ENCODE measurements at places on chromosomes 16 and 17.

DNA sequence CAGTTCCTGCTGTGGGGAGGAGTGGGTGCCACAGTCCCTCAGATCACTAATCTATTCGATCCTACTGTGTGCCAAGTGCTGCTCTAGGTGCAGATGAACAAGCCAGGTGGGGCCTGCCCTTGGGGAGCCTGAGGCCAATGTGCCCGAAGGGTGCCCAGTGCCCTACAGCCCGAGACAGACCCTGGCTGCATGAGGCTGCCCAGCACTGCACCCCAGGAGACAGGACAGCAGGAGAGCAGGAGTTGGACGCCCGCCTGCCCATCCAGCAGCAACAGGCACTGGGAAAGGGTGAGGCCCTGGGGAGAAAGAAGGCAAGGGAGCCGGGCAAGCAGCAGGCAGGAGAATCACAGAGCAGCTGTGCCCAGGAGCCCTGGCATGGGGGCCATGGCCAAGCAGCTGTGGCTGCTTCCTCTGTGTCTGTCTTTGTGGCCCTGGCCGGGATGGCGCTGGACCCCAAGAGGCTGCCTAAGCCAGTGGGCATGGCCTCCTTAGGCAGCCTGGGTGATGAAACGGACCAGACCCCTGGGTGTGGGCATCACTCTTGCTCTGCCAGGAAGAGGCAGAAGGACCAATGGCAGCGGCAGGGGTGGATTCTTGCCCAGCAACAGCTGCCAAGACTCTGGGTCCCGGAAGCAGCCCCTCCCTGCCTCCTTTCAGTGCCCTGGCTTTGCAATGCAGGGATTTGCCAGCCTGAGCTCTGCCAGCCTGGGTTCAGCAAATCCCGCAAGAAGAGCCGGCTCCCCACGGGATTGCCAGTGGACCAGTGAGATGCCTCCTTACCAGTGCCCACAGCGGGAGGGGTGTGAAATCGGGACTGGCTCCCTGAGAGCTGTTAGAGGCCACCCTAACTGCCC lies 179.6 kb upstream of the TNRC6C start:
- DNase-seq = peak; percentile 22

- DNase-seq = peak; percentile 91
Measured at GRCh38 chr17:80779961-80780380, 211.7 kb upstream of the CHMP6 start.

- DNase-seq = peak; percentile 12
Measured at GRCh38 chr17:40727447-40728231, 24.1 kb upstream of the KRT24 start.

GRCh38 chr17:50953831-50954601 lies 87.9 kb upstream of the TOB1 start:
- DNase-seq = peak; percentile 73

GRCh38 chr16:79210607-79211006 lies 389.9 kb downstream of the MAF start:
- DNase-seq = no peak

DNA sequence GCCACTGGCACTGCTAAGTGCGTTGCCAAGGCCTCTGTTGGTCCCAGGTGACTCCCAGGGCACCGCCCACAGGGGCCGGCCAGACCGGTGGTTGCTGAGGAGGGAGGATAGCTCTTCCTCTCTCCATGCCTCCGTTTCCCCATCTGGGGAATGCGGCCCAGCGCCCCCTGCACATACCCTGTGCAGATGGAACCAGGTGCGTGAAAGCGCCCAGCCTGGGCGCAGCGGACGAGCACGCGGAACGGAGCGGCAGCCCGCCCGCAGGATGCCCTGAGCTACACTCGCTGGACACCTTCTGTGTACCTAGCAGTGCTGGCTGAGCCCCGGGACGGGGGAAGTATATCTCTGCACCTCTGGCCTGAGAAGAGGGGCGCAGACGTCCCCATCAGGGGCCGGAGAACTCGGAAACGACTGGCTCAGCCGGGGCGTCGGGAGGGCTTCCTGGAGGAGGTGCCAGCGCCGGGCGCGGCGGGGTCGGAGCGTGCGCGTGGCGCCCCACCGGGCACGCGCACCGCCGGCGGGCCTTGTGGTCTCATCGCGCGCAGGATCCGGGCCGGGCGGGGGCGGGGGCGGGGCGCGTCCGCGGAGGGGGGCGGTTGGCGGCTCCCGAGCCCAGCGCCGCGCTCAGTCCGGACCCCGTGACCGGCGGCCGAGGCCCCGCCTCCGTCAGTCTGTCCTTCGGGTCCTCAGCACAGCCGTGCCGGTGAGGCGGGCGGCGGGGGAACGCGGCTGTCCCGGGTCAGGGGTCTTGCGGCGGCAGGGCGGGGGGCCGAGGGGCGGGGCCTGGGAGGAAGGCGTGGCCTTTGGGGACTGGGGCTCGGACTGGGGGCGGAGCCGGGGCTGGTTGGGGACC lies at the start of the genes CCDC78 and HAGHL:
Gene CCDC78 (minus strand): TSS at position 6 of the 853 bp plus-strand sequence. CDS start 76 bp downstream, outside the sequence.
Gene HAGHL (plus strand): TSS at position 669 of the 853 bp plus-strand sequence. CDS start 404 bp downstream, outside the sequence.
- peak; percentile 20 for DNase-seq

GRCh38 chr17:40473573-40474365 lies 27.7 kb downstream of the TNS4 start:
- DNase-seq = no peak

DNA sequence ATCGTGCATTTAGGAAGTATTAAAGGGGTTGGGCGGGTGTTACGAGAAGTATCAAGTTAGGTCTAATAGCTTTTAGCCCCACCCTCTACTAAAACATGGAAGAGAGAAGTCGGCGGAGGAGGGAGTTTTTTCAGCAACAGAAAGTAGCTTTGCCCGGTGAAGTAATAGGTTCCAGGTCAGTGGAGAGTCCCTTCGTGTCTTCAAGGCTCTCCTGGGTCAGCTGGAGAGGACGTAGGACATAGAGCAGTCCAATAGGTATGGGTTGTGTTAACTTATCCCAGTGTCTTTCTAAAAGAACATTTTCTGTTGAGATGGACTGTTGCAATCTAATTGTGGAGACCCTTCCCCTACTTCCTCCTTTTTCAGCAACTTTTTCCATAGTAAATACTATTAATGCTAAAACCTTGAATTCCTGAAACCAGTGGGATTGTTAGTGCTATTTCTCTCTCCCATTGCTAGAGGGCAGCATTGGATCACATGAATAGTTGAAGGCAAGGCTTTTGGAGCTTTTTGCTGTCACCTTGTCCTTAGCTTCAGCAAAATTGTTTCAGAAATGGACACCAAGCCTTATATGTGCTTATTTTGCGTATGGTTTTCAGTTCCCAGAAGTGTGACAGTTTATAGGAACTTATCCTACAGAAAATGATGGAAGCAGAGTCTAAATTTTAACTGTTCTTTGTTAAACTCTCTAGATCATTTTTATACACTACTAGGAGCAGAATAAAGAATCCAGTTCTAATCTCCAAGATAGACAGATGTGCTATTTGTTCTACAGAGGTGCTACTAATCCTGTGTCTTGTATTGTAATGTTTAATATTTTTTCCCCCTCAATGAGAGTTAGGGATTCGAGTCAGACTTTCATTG lies 38.4 kb downstream of the UTP18 start:
- peak; percentile 56 for DNase-seq

DNA sequence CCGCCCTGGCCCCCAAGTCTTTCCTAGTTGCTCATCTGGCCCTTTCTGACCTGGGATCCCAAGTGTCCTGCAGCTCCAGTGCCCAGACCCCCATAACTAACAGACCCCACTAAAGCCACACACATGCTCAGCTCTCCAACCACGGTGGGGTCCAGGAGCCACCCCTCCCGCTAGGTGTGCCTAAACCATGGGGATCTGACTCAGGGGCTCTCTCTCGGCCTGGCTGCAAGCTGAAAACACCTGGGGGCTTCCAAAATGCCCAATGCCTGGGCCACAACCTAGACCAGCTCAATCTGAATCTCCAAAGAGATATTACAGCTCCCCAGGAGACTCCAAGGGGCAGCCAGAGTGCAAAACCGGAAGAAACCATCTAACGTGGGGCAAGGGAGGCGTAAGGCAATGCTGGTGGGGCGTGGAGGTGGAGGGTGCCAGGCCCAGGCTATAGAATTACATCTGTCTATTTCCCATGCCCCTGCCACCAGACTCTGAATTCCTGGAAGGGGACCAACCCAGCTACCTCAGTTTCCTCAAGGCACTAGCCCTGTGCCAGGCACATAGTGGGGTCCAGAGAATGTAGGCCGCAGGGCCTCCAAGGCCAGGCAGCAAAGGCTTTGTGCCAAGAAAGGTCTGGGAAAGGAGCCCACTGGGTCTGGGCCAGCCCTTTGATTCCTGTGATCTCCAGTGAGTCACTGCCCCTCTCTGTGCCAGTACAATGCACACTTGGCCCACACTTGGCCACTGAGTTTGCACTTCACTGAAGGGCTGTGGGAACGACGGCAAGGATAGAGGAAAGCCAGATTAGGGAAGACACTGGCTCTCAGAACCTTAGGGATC lies 3.3 kb downstream of the CD2BP2 start:
- DNase-seq = peak; percentile 93

DNA sequence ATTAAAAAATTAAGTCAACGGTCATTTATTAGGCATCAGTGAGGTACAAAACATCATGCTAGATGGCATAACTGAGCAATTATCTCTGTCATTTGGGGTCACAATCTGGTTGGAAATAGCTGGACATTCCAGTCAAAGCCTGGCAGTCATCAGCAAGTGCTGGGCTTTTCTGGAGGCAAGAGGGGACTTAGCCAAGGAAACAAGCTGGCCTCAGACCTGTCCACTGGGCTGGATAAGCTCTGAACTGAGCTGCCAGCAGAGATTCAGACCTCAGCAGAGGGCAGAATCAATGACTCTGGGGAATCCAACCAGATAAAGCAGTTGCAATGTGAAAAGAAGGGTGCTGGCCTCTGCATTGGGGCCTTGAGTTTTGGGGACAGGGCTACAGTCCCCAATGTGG lies 161.9 kb upstream of the NOL11 start:
- no peak for DNase-seq

- peak; percentile 70 for DNase-seq
Measured at GRCh38 chr17:31321481-31321880, at the start of gene EVI2A. TSS of gene EVI2A (minus strand) at chr17:31321622. CDS start at chr17:31319013, 2,609 bp downstream.

DNA sequence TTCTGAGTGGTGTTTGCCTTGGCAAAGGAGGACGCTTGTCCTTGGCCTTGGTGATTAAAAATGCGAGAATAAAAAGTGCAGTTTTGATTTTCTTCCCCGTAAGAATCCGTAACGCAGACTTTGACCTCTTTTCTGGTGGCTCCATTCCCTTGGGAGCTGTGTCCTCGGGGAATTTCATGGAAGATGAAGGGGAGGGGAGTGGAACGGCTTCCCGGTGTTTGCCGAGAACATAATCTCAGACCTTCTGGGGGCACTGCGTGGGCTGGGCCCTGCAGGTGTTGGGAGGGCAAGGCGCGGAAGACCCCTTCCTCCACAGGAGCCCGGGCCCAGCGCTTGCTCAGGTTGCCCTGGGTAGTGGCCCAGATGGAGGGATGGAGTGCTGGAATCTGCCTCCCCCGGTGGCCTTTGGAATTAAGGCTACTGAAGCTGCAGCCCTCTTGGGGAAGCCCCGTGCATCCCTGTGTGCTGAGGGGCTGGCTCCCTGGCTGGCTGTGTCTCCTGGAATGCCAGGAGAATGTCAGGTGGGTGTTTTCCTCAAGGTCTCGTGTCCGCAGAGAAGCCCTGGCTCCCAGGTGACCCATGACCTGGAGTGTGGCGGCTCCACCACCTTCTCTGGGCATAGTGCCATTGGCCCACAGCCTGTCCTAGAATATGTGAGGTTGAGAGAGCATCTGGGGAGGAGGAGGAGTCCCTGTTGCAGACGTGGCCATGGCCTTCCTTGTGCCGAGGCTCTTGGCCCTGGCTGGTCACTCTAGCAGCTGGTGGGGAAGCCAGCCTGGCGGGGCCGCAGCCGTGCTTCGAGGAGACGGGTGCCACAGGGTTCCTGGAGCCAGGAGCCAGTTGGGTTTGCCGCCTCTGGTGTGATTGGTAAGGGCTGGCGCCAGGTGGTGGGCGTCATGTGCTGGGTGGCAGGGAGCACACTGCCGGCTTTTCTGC lies 3.1 kb downstream of the BAIAP2 start:
- DNase-seq = no peak

GRCh38 chr16:78894886-78895285 lies 705.7 kb downstream of the MAF start:
- no peak for DNase-seq

DNA sequence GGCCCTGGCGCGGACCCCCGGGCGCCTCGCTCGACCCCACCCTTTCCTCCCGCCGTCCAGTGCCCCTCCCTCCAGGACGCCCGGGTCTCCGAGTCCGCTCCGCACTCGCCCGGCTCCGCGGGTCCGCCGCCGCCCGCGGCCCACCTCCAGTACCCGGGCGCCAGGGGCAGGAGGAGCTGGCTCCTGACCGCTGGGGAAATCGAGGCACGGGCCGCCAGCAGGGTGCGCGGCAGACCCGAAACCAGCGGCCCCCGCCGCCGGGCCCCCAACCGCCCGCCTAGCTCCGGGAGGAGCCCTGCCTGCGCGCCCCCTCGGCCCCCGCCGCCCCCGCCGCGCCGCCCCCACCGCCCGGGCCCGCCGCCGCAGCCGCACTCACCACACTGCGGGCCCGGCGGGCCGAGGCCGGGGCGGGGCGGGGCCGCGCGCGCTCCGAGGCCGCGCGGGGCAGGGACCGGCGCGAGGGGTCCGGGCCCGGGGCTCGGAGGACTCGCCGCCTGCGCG lies 333 bp downstream of the MAFG start:
- no peak for DNase-seq

DNA sequence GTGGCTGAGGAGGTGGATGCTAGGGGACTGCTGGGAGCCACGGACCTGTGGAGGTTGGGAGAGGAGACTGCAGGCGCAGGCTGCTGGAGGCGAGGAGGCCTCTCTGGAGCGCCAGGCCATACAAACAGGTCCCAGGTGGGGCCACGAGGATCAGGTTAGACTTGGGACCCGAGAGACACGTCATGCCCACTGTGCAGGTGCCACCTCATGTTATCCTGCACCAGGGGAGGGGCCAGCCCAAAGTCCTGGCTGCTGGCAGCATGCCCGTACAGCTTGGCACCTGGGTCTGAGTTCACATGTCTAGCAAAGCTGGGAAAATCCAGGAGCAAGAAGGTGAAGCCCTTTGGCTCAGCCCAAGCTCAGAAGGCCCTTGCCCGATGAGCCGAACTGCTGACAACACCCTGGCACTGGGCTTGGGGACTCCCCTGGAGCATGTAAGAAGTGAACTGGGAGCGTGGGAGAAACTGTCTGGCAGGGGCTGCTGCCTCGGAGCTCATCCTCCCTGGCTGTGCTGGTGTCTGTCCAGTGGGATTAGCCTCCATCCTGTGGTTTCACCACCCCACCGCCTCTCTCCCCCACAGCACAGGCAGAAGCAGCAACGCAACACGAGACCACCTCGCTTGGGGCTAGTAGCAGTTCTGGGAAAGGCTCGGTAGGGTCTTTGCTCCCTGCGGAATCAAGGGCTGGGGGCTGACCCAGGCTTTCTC lies 5.3 kb downstream of the ARHGDIA start:
- DNase-seq = peak; percentile 20

- no peak for DNase-seq
Measured at GRCh38 chr16:3282103-3282729, 1.1 kb upstream of the ZNF263 start.

- no peak for DNase-seq
Measured at GRCh38 chr16:77402118-77402517, 32.7 kb downstream of the ADAMTS18 start.

Data from AG10803 (cell line).